Osteoblast (primary cell): ENCODE measurements at places on chromosomes 4 and X. TPM values are rescaled to one million over a fixed set of nuclear protein-coding genes. Genes with fewer than 3 reads are reported as not detected.

- no peak for DNase-seq
Measured at GRCh38 chrX:48800574-48801279, 1.1 kb upstream of the HDAC6 start.

DNA sequence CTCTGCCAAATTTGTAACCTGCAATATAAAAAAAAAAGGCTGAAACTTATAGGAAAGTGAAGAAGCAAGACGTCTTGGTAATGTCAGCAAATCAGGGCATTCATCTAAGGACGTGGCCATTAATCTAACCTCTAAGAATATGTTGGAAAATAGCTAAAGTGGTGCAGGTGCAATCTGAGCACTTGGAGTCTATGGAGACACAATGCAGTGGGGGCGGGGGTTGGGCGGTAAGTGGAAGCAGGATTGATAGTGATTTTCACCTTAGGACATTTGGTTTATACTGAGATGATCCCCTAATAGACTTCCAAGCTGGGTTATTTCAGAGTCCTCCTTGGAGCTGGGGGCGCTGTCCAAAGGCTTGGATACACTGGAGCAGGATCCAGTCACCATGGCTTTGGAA, 283.4 kb downstream of the EPHA5 start:
- no peak for DNase-seq

DNA sequence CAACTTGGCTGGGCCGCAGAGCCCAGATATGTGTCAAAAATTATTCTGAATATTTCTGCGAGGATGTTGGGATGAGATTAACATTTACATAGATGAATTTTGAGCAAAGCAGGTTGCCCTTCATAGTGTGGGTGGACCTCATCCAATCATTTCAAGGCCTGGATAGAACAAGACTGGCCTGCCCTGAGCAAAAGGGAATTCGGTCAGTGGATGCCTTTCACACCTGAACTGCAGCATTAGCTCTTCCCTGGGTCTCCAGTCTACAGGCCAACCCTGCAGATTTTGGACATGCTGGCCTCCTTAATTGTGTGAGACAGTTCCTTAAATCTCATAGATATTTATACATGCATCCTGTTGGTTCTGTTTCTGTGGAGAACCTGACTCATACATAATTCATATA, 32.4 kb upstream of the SLC10A4 start:
- DNase-seq: no peak

DNA sequence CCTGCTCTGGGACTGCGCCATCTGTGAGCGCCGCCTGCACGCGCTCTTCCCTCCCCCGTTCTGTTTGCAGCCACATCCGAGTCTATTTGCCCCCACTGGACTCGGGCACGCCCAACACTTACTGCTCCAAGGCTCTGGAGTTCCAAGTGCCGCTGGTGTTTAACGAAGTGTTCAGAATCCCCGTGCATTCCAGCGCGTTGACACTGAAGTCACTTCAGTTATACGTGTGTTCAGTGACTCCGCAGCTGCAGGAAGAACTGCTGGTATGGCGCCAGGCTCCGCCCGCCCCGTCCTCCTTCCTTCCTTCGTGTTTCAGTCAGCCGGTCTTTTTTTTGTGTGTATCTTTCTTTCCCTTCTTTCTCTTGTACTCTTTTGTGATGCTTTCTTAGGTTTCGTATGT, 30.7 kb upstream of the CLCN4 start:
- no peak for DNase-seq

DNA sequence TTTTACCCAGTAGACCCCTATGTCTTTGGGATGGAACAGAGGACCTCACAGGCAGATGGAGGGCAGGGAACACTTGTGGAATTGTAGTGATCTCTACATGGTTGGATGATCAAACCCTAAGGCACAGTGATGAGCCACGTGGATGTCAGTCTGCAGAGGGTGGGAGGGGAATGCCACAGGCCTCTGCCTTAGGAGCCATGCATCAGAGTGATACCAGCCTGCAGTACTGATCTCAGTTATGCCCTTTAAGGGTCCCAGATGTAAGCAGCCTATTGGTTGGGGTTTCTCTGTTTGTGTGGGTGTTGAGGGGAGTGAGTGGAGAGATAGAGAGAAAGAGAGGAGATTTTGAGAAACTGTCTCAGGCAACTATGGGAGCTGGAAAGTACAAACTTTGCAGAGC, 39.9 kb upstream of the XAGE1B start:
- DNase-seq: no peak

- no peak for DNase-seq
Measured at GRCh38 chr4:40557736-40558135, 71.9 kb downstream of the RBM47 start.

DNA sequence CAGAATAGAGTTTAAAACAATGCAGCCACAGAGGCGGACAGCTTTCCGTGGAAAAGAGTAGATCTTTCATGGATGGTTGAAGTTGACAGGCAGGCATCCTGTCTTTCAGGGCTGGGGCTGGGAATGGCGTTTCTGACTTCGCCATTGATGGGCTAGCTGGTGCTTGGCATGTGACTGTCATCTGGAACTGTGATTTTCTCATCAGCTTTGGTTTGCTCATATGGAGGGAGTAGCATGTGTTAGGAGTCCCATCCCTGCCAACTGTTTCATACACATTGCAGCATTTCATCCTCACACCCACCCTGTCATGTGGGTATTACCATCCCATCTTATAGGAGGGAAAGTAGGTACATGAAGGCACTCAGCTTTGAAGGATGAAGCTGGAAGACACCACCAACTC, 49.2 kb upstream of the STX18 start:
- DNase-seq: no peak

- DNase-seq: no peak
Measured at GRCh38 chr4:107692202-107692601, 27.8 kb downstream of the PAPSS1 start.

The DGKK gene
- total RNA-seq: not detected in 2 replicates

The BTC gene
- total RNA-seq: 0.29 and 0.36 TPM in 2 replicates

The CBLL2 gene
- under 0.01 TPM in 2 replicates for total RNA-seq

The SOD3 gene
- total RNA-seq: 2.1 and 4.3 TPM in 2 replicates

The PABPC1L2A gene
- not detected in 2 replicates for total RNA-seq

The MTNR1A gene
- total RNA-seq: not detected in 2 replicates
